Activated CD8-positive, alpha-beta memory T cell treated with anti-CD3 and anti-CD28 coated beads for 1 hour (primary cell): ENCODE measurements at places on chromosomes 11 and 22.

DNA sequence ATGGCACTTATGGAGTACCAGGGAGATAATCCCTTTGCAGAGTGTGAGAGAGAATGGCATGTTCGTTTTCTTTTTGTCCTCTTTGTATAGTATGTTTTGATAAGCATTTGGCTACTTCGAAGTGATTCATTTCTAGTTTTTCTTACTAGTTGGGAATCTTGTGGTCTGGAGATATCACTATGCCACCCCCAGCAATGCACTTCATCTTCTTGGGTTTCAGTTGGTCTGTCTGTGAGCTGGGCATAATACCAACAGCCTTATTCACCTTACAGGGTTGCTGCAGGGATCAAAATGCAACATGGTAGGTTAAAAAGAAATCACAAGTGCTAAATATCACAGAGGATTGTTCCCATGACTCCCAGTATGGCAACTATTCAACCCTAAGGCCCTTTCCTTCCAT, 387.8 kb upstream of the CADM1 start:
- no peak for DNase-seq

- DNase-seq, result no peak
Measured at GRCh38 chr11:59658036-59658435, 10.8 kb downstream of the PATL1 start.

- DNase-seq, result no peak
Measured at GRCh38 chr11:46413760-46414465, 22.3 kb upstream of the CHRM4 start.

GRCh38 chr11:100220801-100221200, 466.3 kb upstream of the ARHGAP42 start:
- no peak for DNase-seq

GRCh38 chr11:70662691-70663098, 264.4 kb downstream of the CTTN start:
- DNase-seq, result no peak

DNA sequence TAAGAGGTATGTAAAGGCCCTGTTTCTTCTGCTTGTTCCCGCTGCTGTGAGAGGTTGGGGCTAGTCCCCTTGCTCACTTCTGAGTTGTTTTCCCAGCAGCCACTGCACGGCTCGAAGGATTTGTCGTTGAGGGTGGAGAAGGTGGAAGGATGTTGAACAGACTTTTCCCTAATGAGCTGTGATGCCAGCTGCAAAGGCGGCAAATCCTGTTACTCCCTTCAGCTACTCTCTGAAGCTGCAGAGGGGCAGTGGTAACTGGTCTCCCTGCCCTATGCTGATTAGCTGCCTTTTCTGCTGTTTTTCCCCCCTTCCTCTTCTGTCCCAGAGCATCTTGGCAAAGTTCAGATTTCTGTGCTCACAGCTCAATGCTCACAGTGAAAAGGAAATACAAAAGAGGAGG, 90.4 kb upstream of the SLC25A18 start:
- no peak for DNase-seq

- DNase-seq, result no peak
Measured at GRCh38 chr11:134598368-134598767, 186.3 kb upstream of the B3GAT1 start.

- DNase-seq, result no peak
Measured at GRCh38 chr11:55726715-55727324, 46.4 kb upstream of the OR5D13 start.

GRCh38 chr22:42933485-42934091, 76.5 kb upstream of the ARFGAP3 start:
- no peak for DNase-seq

DNA sequence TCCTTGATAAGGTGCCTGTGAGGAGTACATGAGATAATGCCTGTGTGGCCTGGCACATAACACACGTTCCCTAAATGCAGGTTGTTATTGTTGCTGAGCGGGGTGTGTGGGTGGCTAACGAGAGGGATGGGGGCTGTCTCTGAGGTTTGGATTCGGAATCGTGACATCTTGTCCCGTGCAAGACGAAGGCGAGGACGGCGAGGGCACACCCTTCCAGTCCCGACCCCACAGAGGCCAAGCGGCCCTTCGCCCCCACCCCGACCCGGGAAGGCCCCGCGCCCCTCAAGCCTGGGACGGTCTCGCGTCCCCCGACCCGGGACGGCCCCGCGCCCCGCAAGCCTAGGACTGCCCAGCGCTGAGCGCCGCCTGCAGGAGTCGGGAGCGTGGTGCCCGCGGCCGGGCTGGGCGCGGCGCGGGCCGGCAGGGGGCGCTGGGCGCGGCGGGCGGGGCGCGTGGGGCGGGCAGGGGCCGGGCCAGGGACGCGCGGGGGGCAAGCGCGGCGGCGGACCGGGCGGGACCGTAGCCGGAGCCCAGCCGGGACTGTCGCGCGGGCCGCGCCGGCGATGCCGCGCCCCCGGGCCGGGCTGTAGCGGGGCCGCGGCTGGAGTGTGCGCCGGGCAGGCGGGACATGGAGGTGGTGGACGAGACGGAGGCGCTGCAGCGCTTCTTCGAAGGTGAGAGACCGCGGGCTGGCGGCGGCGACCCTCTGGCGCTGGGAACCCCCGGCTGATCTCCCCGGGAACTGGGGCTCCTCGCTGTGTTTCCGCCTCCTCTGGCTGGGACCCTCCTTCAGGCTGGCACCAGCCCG, at the start of gene MYRF:
Gene MYRF (plus strand): TSS at position 520 of the 808 bp plus-strand sequence. CDS start 109 bp downstream, at position 629.
- no peak for DNase-seq

- DNase-seq, result no peak
Measured at GRCh38 chr22:24026056-24026455, 15.0 kb downstream of the CABIN1 start.

DNA sequence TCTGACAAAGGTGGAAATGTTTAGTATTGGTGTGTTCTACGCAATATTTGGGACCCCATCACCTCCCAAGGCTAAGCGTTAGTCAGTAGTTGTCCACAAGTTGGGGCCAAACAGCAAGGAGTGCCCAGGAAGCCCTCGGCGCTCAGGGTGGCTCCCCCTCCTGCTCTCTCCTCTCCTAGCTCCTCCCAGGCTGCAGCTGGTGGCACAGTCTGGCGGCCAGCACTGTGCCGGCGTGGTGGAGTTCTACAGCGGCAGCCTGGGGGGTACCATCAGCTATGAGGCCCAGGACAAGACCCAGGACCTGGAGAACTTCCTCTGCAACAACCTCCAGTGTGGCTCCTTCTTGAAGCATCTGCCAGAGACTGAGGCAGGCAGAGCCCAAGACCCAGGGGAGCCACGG, 16.8 kb downstream of the CD5 start:
- DNase-seq, result no peak
